NCI-H2171 treated with DMSO at 0.1 percent for 48 hours (cell line): ENCODE measurements at places on chromosomes 6 and 20.

GRCh38 chr20:49694450-49695071, 19.1 kb downstream of the B4GALT5 start:
- DNase-seq = peak; percentile 21

DNA sequence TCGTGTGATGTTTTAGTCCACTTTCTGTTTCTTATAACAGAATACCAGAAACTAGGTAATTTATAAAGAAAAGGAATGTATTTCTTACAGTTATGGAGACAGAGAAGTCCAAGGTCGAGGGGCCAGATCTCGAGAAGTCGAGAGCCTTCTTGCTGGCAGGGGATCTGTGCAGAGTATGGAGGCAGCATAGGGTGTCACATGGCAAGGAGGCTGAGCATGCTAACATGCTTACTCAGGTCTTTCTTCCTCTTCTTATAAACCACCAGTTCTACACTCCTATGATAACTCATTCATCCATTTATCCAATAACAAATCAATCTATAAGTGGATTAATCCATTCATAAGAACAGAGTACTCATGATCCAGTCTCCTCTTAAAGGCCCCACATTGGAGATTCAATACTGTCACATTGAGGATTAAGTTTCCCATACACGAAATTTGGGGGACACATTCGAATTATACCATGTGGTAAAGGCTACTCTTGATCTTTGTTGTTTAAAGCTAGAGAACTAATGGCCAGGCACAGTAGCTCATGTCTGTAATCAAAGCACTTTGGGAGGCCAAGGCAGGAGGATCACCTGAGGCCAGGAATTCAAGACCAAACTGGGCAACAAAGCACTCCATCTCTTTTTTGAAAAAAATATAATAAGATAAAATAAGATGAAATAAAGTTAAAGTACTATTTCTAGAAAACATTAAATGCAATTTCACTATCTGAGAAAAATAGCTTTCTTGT, 2.1 kb downstream of the GOPC start:
- peak; percentile 9 for DNase-seq

- peak; percentile 86 for DNase-seq
Observed at GRCh38 chr6:36678488-36679042, at the start of gene CDKN1A. TSS of gene CDKN1A (plus strand) at chr6:36678714. CDS start at chr6:36684102, 5,388 bp downstream.

DNA sequence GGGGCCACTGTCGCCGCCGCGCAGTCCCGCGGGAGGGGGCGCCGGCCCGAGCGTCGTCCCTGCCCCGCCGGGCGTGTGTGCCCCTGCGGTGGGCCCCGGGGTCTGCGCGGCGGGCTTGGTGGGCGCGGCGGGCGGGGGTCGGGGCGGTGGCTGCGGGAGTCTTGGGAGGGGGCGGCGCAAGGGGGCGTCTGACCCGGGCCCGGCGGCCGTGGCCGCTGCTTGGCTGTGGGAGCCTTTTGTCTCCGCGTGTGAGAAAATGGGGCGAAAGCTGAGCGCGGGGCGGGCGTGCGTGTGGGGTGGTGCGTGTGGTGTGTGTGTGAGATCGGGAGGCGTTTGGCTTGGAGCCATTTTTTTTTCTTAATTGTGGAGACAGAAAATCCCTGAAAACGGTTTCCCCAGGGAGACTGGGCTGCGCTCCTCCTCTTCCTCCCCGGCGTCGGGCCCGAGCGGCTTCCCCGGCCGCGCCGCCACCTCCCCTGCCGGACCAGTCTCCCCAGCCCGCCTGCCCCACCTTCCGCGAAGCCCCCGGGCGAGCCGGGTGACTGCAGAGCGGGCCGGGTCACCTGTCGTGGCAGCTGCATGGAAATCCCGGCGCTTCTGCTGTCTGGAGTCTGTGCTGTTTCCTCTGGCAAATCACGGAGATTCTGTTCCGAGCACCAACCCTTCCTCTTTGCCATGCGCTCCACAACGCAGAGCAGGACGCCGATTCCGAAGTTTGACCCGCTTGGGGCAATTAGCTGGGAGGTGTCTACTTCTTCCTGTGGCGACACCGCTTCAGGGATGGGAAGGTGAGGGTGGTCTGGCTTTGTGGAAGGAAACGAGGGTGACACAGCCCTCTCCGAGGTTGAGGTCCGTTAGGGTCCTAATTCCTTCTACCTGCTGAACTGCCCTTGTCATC, 64.4 kb downstream of the GTF2H5 start:
- DNase-seq = peak; percentile 86

GRCh38 chr6:45983062-45983461, 32.6 kb downstream of the CLIC5 start:
- no peak for DNase-seq

- DNase-seq = no peak
Observed at GRCh38 chr6:10550764-10551163, 29.6 kb downstream of the GCNT2 start.
